ENCODE measurements at places on chromosomes 6 and 20.

GRCh38 chr6:119384444-119384843 is 34.9 kb upstream of the MAN1A1 start:
- DNase-seq = no peak

DNA sequence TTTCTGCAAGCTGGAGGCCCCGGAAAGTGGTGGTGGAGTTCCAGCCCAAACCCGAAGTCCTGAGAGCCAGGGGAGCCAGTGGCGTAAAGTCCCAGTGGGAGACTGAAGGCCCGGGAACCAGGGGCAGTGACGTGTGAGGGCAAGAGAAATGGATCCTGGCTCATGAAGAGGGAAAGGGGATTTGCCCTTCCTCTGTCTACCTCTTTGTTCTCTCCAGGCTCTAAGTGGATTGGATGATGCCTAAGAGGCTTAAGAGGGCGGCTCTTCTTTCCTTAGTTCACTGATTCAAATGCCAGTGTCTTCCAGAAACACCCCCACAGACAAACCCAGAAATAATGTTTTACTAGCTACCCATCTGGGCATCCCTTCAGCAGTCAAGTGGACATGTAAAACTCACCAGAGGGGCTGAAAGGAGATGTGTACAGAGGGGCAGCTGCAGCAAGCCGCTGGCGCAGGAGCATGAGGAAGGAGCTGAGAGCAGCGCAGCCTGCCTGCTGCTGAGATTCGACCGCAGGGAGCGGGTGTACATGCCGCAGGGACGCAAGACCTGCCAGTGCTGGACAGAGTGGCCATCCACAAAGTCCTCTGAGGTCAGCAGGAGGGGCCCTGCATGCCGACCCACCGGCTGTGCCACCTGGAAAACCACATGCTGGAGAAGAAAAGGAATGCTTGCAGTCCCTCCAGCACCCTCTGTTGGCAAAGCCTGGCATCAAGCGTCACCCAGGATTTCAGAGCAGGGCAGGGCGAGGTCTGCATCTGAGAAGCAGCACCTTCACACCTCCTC is 29.5 kb downstream of the CDYL start:
- no peak for DNase-seq

DNA sequence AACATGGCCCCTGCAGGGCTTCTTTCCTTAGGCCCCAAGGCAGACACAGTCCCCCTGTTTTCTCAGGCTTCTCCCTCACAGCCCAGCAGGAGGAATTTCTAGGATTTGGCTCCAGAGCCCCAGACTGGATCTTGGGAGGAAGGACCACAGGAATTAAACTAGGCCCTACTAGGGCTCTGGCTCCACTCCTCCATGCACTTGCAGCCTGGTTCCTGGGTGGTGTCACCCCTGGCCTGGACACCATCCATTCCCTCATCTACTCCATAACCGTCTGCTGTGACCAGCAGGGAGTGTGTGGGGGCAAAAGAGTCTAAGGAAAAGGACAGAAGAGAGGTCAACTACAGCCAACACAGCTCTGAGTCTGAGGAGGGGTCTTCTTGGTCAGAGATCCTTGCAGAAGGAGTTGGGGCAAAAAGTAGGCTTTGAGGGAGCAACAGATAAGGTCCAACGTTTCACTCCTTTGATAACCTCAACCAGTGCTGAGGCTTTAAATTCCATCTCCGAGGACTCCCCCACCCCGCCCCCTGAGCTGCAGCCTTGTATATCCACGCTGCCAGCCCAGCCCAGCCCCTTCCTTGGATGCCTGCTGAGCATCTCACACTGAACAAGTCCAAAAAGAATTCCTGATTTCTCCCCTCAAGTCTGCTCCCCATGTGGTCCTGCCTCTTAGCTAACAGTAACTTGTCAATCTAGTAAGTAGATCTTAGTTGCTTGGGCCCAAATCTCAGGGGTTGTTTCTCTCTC is 27.9 kb upstream of the SPDEF start:
- DNase-seq = no peak

DNA sequence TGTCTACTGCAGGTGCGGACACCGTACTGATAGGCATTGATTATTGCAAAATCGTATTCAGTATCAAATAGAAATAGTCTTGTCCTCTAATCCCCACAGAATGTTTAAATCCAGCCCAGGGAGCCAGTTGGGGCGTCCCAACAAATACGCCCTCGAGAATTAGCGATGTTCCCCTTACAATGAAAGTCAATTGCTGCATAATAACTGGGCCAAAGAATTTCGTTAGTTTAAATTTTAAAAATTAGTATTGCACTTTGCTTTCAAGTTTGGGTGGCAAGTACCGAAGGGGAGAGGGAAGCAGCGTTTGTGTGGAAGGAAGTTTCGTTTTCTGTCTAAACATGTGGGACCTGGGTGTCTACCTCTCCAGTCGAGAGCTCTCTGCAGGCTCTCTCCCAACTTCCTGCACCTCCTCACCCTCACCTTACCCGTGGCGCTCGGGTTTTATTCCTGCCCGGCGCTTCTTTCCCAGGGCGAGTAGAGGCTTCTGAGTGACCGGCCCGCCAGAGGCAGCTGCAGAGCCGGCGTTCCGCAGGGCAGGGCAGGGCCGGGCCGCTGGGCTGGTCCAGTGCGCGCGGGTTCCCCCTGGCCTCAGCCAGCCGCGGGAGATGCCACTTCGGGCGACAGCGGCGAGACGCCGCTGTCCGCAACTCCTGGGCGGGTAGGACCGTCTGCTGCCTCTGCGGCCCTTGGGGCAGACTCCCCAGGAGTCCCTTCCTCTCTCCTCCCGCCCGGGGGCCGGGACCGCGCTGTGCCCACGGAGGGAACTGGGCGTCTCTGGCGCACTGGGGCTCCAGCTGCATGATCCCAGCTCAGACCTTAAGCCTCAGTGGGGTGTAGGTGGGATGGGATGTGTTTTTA is 862 bp upstream of the TFAP2C start:
- DNase-seq = no peak

- DNase-seq = no peak
Observed at GRCh38 chr6:130382872-130383490, 17.2 kb downstream of the TMEM200A start.

GRCh38 chr20:55175081-55175480 is 699.7 kb downstream of the DOK5 start:
- DNase-seq = no peak

DNA sequence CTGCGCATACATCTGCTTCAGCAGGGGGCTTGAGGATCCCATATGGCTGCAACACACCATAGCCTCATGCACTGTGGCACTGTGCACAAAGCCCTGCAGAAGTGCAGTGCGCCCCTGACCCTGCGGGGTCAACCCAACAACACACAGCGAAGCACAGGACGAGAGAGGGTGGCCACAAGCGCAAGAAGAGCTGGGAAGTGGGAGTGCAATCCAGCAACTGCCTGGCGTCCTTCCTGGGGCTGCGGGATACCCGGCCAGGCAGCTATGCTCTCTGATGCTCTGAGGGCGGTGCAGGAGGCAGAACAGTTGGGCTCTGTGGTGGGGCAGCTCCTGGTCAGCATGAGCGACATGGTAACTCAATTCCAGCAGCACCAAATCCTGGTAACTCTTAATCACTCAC is 5.6 kb upstream of the ACSS1 start:
- DNase-seq = no peak

DNA sequence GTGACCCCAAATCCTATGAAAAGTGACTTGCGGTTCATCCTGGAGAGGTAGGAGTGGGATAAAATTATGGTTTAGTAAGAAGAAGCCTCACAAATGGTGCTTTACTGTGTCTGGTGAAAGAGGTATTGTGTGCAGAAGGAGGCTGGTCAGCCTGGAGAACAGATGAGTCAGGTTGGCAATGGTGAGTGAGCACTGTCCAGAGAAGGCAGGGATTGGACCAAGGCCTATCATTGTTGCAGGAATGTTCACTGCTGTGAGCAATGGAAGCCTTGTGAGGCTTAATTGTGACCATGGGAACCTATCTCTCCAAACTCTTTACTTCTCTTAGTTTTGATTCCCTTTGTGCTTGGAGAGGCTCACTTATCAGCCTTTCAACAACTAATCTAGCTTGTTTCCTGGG is 89.0 kb upstream of the KCNK16 start:
- no peak for DNase-seq

DNA sequence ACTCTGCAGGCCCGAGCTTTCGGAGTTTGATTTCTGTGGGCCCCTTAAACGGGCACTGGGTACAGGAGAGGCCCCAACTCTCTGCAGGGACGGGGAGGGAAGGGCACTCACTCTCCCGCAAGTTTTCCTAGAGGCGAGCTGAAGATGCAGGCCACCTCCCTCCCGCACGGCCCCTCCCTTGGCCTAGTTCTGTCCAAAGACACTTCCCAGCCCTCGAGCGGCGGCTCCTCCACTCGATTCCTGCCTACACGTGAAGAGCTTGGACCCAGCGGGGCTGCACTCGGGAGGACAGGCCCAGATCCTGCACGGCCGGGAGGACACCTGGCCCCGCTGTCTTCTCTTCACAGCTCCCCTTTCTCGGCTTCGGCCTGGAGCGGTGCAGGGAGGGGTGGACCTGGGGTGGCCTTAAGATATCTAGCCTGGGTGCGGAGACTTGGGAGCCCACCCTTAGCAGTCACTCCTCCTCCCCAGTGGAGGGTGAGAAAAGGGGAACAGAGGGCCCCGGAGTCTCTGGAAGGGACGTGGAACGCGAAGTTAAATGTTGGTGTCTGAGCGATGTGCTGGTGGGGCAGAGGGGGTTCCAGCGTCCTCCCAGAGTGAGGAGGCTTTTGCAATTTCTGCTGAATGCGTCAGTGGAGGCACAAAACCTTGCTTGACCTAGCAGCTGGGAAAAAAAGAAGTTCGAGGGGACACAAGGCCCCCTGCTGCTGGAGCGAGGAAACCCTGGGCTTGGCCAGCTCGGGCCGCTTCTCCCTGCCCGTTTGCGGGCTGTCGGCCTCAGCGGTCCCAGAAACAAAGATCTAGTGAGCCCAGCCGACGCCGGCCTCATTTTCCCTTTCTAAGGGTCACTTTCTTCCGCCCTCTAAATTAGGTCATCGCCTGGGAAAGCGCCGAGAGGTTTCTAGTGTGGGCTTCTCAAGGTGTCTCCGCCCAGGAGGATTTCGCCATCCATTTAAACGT is 4.9 kb downstream of the OLIG3 start:
- no peak for DNase-seq

Data from stimulated activated CD8-positive, alpha-beta memory T cell treated with anti-CD3 and anti-CD28 coated beads, Interleukin-7, amount 100 ng/mL, for 24 hours (primary cell).